Lower lobe of right lung (tissue), 2 donors: ENCODE measurements at places on chromosomes 2 and 18. TPM values are rescaled to one million over a fixed set of nuclear protein-coding genes. Genes with fewer than 3 reads are reported as not detected.

DNA sequence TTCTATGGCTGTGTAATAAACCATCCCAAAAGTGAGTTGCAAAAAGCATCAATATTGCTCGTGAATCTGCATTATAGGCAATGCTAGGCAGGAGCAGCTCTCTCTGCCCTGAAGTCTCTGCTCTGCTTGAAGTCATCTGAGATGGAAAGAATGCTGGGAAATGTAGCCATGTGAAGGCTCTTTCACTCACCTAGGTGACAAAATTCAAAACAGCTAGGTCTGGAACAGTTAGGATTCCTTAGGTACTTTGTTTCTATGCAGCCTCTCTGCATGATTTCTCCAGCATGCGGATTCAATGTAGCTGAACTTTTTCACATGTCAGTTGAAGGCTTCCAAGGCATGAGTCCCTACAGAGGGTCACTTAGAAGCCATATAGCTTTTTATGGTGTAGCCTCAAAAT is 1383.7 kb downstream of the LRP1B start:
- no peaks in the 10 kb centered on the region for H3K27me3 ChIP-seq
- DNase-seq, result no peak
- no peaks in the 10 kb centered on the region for H3K4me1 ChIP-seq
- H3K4me3 ChIP-seq, result no peak overlapping the region
- no peaks in the 10 kb centered on the region for H3K36me3 ChIP-seq
- no peak overlapping the region for H3K27ac ChIP-seq

- H3K27ac ChIP-seq, result no peak overlapping the region
- no peaks in the 10 kb centered on the region for H3K4me1 ChIP-seq
- no peak overlapping the region for H3K4me3 ChIP-seq
- no peaks in the 10 kb centered on the region for H3K36me3 ChIP-seq
Observed at GRCh38 chr2:52518678-52519077, 1248.9 kb upstream of the CHAC2 start.

DNA sequence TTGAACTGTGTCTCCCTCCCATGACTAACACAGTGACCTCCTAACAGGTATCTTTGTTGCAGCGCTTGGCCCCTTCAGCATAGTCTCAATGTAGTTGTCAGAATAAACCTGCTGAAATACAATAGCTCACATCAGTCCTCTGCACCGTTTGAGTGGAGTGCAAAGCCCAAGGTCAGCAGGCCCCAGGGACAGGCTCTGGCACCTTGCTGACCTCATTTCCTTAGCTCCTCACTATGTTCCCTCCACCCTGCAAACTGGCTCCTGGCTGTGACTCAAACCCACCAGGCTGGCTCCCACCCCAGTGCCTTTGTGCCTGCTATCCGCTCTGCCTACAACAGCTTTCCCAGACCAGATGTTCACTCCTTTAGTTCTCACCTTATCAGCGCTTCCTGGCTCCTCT is 146.7 kb downstream of the LRATD1 start:
- H3K36me3 ChIP-seq, result no peaks in the 10 kb centered on the region
- no peaks in the 10 kb centered on the region for H3K4me1 ChIP-seq
- no peak overlapping the region for H3K27ac ChIP-seq
- DNase-seq, result no peak

DNA sequence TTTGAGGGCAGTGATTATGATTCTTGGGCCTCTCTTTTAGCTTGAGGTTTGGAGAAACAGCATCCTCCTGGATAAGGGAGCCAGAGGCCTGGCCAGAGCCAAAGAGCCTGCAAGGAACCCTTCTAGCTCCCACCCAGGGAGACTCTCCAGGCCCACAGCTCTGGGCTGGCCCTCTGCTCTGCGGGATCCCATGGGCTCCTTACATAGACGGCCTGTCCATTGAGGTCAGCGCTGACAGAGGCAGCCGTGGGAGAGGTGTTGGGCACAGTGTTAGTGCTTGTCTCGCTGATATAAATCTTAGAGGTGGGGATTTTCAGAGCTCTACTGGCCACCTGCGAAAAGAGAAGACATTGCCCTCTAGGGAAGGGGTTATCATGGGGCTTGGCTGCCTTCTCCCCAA is 67.2 kb downstream of the XDH start:
- H3K4me1 ChIP-seq, result no peaks in the 10 kb centered on the region
- no peaks in the 10 kb centered on the region for H3K36me3 ChIP-seq
- no peaks in the 10 kb centered on the region for H3K27me3 ChIP-seq
- no peak overlapping the region for H3K27ac ChIP-seq
- no peak overlapping the region for H3K4me3 ChIP-seq

B3GNT7 gene
- total RNA-seq, result 80.0 TPM

OSGEPL1 gene
- total RNA-seq, result 7.9 TPM

- H3K27ac ChIP-seq, result peak overlapping the region; percentile 5
- H3K36me3 ChIP-seq, result no peaks in the 10 kb centered on the region
- peaks cover 57% of the 10 kb centered on the region for H3K4me1 ChIP-seq
- H3K4me3 ChIP-seq, result no peak overlapping the region
Observed at GRCh38 chr2:45898819-45899218, 247.3 kb downstream of the PRKCE start.

TUBA3E gene
- total RNA-seq, result not detected

GRCh38 chr2:134718023-134718816 is 580 bp downstream of the TMEM163 start:
- DNase-seq, result peak; percentile 62
- no peaks in the 10 kb centered on the region for H3K36me3 ChIP-seq
- peaks cover 45% of the 10 kb centered on the region for H3K27me3 ChIP-seq
- H3K27ac ChIP-seq, result peak overlapping the region; percentile 68

BOLL gene
- total RNA-seq, result not detected

DNA sequence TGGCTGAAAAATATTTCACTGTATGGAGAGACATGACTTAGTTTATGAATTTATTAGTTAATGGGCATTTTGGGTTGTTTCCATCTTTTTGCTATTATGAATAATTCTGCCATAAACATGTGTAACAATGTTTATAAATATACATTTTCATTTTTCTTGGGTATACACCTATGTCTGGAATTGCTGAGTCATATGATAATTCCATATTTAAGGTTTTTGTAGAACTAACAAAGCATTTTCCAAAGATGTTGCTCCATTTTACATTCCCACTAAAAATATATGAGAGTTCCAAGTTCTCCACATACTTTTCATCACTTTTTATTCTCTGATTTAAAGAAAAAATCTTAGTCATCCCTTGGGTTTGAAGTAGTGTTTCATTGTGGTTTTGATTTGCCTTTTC is 108.8 kb upstream of the LRRTM4 start:
- H3K36me3 ChIP-seq, result no peaks in the 10 kb centered on the region
- no peak overlapping the region for H3K27ac ChIP-seq
- H3K4me1 ChIP-seq, result no peaks in the 10 kb centered on the region
- no peak overlapping the region for H3K4me3 ChIP-seq
- no peak for DNase-seq

TBC1D8 gene
- total RNA-seq, result 30.2 TPM

DNA sequence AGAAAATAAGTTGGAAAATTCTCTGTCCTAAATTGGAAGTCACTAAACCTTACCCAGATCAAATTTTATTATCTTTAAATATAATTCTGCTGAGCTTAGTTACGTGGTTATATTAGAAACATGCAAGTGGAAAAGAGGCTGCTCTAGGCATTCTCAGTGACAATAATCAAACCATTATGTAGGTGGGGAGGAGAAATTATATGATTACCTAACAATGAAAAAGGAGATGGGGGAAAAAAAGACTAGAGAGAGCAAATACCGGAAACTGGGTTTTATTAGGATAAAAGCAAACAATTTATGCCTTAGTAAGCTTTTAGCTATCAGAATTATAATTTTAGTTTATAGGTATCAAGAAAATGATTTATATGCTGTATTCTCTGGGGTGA is 53.2 kb downstream of the PHLPP1 start:
- H3K27me3 ChIP-seq, result no peaks in the 10 kb centered on the region
- no peaks in the 10 kb centered on the region for H3K36me3 ChIP-seq
- peaks cover 8% of the 10 kb centered on the region for H3K4me1 ChIP-seq
- no peak overlapping the region for H3K4me3 ChIP-seq

TFCP2L1 gene
- total RNA-seq, result 19.2 TPM
